NCI-H187 treated with DMSO at 0.1 percent for 48 hours (cell line): ENCODE measurements at places on chromosomes 4 and X.

GRCh38 chrX:154308108-154308946, 12.7 kb downstream of the TKTL1 start:
- no peak for DNase-seq

DNA sequence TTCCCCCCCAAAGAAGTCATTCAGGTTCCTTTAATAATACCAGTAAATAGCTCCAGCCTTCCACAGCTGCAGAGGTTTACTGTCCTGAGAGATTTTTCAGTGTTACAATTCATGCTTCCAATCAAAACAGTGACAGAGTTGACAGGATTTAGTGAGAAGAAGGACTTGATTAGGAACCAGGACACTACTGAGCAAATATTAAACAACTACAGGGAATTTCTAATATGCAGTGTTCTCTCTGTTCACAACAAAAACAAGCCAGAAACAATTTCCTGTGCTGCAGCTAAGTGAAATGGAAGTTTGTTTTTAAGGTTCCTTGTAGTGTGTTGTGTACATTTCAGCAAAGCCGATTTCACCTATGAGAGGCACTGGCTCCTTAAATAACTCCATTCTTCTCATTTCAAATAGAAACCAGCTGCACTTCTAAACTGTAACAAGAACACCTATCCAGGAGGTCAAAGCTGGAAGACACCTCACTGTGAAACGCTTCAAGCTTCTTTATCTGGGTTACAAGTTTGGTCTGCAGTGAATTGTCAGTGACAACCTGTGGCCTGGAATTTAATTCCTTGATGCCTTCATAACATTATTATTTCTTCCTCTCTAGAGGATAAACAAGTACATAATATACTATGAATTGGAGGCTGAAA, 149.3 kb downstream of the RASL11B start:
- no peak for DNase-seq

- no peak for DNase-seq
These were observed 22.8 kb downstream of the MAD2L1 start for GRCh38 chr4:120043828-120044227.

DNA sequence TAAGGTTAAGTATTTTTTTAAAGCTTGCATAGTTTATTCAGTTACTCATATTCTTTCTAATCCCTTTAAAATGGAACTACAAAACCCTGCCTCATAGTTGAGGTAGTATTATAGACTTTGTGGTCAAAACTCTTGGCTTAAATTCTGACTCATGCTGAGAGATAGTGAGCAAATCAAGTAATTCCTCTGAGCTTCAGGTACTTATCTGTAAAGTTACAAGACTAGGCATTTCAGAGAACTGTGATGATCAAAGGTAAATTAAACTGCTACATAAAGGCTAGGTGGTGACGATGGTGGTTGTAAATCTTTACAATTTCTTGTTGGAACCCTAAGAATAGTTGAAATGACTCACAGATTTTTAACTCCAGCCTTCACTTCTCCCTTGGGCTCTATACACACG, 3.2 kb upstream of the CLOCK start:
- DNase-seq: no peak

DNA sequence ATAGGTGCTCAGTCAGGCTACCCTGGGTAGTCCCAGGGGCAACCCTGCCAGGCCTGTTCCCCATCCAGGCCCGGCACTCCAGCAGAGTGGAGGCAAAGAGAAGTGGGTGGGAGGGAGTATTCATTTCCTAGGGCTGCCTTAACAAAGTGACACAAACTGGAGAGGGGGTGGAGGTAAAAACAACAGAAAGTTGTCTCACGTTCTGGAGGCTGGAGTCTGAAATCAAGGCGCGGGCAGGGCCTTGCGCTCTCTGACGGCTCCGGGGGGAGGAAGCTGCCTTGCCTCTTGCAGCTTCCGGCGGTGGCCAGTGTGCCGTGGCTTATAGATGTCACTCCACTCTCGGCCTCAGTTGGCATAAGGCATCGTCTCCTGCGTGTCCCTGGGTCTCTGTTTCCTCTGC, 90.8 kb downstream of the DCTD start:
- no peak for DNase-seq

GRCh38 chr4:139559687-139560086, 3.7 kb upstream of the SETD7 start:
- no peak for DNase-seq

GRCh38 chrX:113473418-113473817, 632.8 kb upstream of the AMOT start:
- DNase-seq: no peak

- no peak for DNase-seq
These were observed 7.6 kb downstream of the DLG3 start for GRCh38 chrX:70452143-70452733.

DNA sequence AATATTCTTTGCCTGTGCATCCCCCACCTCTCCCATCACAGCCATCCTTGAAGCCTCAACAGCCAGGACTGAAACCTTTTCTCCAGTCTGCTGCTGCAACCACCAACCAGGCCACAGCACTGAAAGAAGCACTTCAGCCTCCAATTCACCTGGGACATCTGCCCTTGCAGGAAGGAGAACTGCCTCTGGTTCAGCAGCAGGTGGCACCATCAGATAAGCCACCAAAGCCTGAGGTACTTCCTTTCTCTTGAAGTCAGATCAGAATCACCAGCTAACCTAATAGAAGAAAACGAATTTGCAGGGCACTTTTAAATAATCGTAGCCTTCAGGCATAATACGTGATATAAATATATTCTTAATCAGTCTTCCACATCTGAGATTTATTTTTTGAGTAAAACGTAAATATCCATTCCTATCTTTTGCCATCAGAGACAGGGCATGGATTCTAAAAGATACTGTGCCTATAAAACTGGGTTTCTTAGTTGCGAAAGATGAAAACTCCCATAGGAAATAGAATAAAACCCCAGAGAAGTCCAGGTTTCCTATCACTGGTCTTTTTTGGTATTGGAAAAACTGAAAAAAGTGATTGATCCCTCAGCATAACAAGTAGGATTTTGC, 9.5 kb downstream of the AMBN start:
- peak; percentile 84 for DNase-seq

GRCh38 chr4:6368096-6368495, 98.4 kb downstream of the WFS1 start:
- no peak for DNase-seq

DNA sequence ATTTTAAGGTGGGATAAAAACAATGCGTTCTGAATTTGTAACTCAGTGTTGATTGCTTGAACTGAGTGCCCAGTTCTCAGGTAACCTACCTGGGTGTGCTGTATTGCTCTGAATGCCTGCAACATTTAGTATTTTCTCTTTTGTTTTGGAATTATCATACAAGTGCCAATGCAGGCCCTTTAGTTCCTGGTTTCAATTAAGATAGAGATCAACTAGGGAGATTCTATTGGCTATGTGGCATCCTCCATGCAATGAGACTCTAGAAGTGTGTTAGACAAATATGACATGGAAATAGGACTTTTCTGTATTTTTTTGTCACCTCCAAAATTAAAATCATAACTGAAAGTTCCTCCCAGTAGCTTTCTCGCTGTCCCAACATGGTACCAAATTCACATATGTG, 438.7 kb upstream of the IGFBP7 start:
- DNase-seq: no peak

GRCh38 chrX:56978172-56978571, 17.2 kb downstream of the SPIN3 start:
- DNase-seq: no peak

- DNase-seq: no peak
These were observed 103.0 kb upstream of the ENPP6 start for GRCh38 chr4:184320631-184321030.

- DNase-seq: no peak
These were observed 233.6 kb upstream of the WDFY3 start for GRCh38 chr4:85200106-85200505.

GRCh38 chr4:138774940-138775339, 240.6 kb upstream of the NOCT start:
- no peak for DNase-seq

DNA sequence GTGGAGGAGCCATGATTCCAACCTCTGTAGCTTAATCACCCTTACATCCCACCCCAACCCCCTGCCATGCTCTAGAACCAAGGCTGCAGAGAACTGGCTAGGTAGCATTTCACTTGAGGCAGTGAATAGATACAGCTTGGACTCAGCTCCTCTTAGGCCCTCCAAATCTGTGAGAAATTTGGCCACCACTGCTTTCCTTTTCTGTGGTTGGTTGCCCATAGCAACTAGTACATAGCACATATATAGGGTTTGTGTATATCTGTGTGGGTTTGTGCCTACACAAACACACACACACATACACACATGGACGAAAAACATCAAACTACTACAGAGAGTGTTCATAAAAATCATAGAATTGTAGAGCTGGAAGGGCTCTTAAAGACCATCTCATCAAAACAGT, 52.0 kb upstream of the CCDC160 start:
- no peak for DNase-seq

- DNase-seq: no peak
These were observed 284.8 kb downstream of the TEX13C start for GRCh38 chrX:125604448-125604847.

- DNase-seq: no peak
These were observed 116.6 kb downstream of the CPZ start for GRCh38 chr4:8709050-8709728.

GRCh38 chr4:25367004-25367621, 9.9 kb upstream of the ANAPC4 start:
- DNase-seq: peak; percentile 21

DNA sequence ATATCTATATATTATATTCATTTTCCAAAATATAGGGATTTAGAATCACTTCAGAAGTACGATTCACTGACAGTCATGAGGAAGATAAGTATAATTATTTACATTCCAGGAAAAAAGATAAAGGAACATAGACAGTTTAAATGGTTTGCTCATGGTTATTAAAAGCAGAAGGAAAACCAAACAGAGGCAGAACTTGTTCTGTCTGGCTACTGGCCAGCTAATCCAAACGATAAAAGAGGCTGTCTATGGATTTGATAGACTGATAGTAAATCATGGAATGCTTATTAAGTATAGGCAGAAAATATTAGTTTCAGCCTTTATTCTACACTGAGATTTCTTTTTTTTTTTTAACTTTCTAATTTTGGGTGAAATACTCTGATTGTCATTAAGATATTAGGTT, 50.2 kb downstream of the RPGR start:
- DNase-seq: no peak

DNA sequence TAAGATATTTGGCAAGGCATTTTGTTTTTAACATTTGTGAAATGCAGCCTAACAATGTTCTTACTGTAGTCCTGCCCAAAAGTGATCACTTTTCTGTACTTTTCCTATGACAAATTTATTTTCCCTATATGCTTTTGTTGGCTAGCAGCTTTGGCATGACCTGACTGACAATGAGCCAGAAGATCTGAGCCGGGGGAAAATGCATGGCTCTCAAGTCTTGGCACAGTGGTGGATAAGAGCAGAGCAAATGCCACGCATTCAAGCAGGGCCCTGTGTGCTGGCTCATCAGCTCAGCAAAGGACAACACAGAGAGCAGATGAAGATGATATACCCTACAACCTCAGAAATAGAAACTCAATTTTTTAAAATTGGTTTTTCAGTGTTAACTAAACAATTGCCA, 187.3 kb downstream of the ANAPC10 start:
- no peak for DNase-seq

- DNase-seq: no peak
These were observed 196.4 kb downstream of the LRBA start for GRCh38 chr4:150818661-150819060.
